Cardiac muscle cell (in vitro differentiated cells and primary cell): ENCODE measurements at places on chromosomes 1 and 21. TPM values are rescaled to one million over a fixed set of nuclear protein-coding genes. Genes with fewer than 3 reads are reported as not detected.

- no peak for DNase-seq
Measured at GRCh38 chr1:189619682-189620332, 857.9 kb downstream of the BRINP3 start.

- DNase-seq: no peak
Measured at GRCh38 chr1:204466416-204467405, 27.9 kb downstream of the PIK3C2B start.

GRCh38 chr21:44952929-44953627 is 13.2 kb downstream of the SLX9 start:
- DNase-seq: no peak

The PACC1 gene
- 5.8 and 8.5 TPM in 2 replicates for total RNA-seq

DNA sequence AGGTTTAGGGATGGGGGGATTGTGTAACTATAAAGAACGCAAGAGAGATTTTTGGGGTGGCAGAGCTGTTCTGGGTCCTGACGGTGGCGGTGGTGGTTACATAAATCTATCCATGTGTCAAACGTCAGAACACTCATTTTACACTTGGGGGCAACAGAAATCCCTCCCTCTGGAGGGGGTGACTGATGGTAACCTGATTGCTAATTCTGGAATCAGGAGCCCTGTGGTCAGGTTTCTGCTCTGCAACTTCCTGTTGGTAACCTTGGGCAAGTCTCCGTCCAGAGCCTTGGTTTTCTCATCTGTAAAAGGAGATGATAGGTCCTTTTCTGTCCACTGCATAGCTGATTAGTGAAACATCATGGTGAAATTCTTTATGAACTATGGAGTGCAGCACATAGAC is 40.9 kb downstream of the ALPL start:
- no peak for DNase-seq

DNA sequence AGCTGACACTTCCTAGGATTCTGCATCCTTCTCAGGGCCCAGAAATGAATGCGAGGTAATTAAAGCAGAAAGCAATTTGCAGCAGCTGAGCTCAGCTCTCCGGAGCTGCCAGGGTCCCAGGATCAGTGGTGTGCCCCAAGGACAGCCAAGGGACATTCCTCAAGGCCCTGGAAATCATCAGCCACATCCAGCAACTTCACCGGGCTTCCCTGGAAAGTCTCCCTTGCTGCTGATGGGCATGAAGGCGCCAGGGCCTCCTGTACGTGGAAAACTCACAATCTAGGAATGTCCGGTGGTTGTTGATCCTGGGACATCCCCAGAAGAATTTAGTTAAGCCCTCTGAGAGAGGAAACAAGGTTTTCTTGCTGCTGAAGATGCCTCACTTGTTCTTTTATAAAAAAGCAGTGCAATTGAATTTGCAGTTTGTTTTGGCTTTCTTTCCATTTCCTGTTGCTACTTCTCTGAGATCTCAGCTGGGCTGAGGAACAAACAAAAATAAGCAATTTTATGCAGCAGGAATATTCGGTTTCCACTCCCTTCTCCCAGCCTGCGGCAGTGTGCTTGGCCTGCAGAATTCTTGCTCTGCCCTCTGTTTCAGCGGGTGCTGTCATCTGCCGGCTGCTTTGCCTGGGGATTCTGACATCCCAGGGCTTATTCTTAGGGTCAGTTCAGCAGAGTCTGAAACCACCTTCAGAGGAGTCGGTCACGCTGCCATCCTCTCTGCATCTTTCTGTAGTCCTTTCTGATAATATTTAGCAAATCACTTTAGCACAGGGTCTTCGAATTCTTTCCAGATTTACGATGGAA is 85.9 kb downstream of the TCP10L start:
- peak; percentile 46 for DNase-seq

The HFM1 gene
- 6.3 and 8.3 TPM in 2 replicates for total RNA-seq

GRCh38 chr1:21065851-21066250 is 110.8 kb downstream of the EIF4G3 start:
- no peak for DNase-seq

GRCh38 chr1:191882870-191883269 is 275.4 kb upstream of the RGS18 start:
- no peak for DNase-seq

DNA sequence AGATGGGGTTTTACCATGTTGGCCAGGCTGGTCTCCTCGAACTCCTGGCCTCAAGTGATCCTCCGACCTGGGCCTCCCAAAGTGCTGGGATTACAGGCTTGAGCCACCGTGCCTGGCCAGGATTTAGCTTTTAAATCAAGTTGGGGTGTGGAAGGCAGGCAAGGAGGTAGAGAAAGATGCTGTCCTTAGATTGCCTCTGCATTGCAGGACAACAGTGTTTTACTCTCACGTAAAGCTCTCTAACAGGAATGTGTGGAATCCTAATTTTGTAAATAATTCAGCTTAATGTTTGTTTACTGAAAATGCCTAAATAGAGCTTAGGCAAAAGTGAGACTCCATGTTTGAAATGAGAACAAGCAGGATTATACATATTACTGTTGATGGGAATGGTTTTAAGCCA is 29.5 kb upstream of the TGFB2 start:
- DNase-seq: no peak

DNA sequence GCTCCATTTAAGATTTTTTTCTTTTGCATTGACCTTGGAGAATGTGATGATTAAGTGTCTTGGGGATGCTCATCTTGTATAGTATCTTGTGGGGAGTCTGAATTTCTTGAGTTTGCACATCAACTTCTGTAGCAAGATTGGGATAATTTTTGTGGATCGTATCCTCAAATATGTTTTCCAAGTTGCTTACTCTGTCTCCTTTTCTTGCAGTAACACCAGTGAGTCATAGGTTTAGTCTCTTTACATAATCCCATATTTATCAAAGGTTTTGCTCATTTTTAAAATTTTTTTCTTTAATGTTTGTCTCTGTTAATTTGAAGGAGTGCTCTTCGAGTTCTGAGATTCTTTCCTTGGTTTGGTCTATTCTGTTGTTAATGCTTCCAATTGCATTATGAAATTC is 41.7 kb upstream of the ANGPTL1 start:
- no peak for DNase-seq

DNA sequence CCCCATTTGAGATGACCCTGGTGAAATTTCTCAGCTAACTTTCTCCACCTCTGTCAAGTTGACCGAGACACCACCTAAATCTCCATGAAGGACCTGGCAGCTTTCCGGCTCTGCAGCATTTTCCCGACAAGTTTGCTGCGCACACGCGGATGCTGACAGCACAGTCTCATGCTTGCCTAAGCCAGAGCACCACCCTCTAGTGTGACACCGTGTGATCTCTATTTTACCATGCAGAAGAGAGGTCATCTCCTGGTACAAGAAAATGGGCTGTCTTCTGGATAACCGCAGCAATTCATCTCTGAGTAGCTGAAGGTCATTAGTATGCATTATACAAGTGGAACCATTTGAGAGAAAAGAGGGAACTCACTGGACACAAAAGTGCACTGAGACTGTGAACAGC is 38.9 kb upstream of the H6PD start:
- no peak for DNase-seq

The ATP5PO gene
- 251 and 646 TPM in 2 replicates for total RNA-seq

GRCh38 chr1:175157200-175157599 is 35.4 kb downstream of the KIAA0040 start:
- DNase-seq: no peak

The KIF21B gene
- 2.4 and 3.5 TPM in 2 replicates for total RNA-seq

DNA sequence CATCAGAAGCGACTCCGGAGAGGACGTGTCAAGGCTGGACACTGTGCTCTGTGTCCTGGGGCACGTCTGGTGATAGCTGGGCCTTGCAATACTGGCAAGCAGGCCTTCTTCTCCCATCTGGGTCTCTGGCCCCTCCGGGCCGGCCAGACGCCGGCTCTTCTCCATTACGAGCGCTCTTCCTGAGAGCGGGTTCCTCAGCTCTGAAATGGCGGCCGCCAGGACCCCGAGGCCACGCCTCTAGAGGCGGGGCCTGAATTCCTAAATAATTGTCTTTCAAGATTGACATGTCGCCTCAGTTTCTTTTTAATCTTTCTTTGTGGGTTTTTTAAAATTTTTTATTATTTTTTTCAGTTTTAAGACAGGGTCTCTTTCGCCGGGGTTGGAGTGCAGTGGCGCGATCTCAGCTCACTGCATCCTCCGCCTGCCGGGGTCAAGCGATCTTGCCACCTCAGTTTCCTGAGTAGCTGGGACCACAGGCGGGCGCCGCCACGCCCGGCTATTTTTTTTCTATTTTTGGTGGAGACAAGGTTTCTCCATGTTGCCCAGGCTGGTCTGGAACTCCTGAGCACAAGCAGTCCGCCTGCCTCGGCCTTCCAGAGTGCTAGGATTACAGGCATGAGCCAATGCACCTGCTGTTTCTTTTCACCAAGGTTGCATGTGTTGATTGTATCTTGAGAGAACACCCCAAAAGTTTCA is 9.2 kb downstream of the RNF2 start:
- no peak for DNase-seq

DNA sequence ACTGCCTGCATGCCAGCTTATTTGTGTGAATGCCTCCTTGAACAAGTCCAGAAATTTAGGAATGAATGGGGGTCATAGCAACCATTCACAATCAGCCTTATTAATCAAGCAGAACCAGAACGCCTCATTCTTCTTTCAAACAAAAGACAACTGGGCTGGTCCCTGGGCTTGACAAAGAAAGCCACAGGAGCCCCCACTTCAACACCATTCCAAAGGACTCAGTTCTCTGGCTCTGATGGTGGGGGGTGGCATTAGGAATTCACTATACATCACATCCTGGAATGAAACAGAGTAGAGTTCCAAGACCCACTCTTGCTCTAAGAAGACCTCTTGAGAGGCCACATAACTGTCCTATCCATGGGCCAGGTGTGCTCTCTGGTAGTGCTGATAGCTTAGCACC is 186.6 kb upstream of the ST6GALNAC5 start:
- DNase-seq: no peak

The EVA1C gene
- 0.51 and 0.81 TPM in 2 replicates for total RNA-seq

The C1orf116 gene
- total RNA-seq: 0.21 TPM in 2 replicates

- DNase-seq: peak; percentile 23
Measured at GRCh38 chr1:95197616-95198252, 36.3 kb upstream of the RWDD3 start.

GRCh38 chr1:89975540-89976125 is 19.3 kb upstream of the ZNF326 start:
- DNase-seq: no peak

The SLC45A1 gene
- 0.28 and 0.42 TPM in 2 replicates for total RNA-seq

The ELAPOR1 gene
- 0.11 TPM in 1 of 2 replicates, not detected in the other for total RNA-seq

GRCh38 chr1:61746813-61747212 is 4.5 kb downstream of the PATJ start:
- no peak for DNase-seq

- no peak for DNase-seq
Measured at GRCh38 chr1:61604684-61605083, 120.3 kb downstream of the TM2D1 start.

The THBS3 gene
- total RNA-seq: 10.8 and 14.2 TPM in 2 replicates

GRCh38 chr1:39657402-39657801 is 14.5 kb downstream of the NT5C1A start:
- no peak for DNase-seq

The FALEC gene
- 3.9 TPM in 1 of 2 replicates, not detected in the other for total RNA-seq

The HLX gene
- 1.3 and 4.5 TPM in 2 replicates for total RNA-seq

GRCh38 chr1:90710579-90711536 is 6.2 kb downstream of the BARHL2 start:
- DNase-seq: no peak

DNA sequence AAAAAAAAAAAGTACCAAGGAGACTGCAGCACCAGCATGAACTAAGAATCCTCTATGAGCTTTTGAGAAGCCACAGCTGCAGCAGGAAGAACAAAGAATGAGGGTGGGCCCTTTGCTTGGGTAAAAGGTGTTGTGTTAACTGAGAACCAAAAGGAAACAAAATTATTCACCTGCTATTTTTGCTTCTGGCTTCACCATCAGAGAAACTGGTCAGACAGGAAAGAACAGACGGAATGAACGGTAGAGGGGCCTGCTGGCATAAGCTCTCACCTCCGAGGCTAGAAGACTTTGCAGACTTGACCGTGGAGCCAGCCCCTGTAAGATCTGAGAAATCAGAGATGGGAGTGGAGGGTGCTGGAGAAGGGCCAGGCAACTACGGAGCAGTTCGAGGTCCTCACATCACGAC is 27.6 kb downstream of the IL10RB start:
- no peak for DNase-seq

The IL22RA1 gene
- 0.11 TPM in 1 of 2 replicates, not detected in the other for total RNA-seq

The CLDN17 gene
- not detected in 2 replicates for total RNA-seq

The CCDC185 gene
- not detected in 2 replicates for total RNA-seq

DNA sequence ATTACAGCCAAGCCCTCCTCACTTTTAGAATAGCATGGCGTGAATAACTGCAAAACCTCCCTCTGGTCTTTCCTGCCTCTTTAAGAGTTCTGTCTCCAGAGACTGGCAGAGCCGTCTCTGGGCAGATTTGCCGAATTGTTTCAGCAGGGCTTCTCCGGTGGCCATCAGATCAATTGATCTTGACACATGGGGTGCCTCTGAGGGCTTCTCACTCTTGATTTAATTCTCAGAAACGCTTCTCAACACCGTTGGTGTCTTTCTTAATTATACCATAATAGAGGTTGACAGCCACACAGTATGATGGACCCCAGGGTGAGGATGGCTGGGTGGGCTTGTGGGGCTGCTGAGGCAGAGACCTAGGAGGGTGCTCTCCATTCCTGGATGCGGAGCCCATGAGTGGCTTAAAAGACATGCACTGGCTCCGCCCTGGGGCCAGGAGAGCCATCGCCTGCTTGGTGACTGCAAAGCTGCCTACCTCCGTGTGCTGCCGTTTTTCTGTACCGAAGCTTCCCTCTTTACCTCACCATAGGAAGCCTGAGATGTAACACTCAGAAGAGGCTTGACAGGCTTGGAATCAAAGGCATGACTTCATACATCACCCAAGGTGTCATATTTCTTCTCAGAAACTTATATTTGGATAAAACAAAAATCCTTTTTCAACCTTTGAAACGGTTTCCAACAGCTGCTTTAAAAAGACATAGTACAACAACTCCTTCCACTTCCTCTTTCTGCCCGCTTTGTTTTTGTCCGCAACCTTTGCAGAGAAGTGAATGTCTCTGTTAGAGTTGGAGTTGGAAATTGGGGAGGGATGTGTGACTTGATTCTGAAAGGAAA is 82.9 kb downstream of the GALNT2 start:
- DNase-seq: no peak
